ENCODE measurements at places on chromosomes 5 and 9.

DNA sequence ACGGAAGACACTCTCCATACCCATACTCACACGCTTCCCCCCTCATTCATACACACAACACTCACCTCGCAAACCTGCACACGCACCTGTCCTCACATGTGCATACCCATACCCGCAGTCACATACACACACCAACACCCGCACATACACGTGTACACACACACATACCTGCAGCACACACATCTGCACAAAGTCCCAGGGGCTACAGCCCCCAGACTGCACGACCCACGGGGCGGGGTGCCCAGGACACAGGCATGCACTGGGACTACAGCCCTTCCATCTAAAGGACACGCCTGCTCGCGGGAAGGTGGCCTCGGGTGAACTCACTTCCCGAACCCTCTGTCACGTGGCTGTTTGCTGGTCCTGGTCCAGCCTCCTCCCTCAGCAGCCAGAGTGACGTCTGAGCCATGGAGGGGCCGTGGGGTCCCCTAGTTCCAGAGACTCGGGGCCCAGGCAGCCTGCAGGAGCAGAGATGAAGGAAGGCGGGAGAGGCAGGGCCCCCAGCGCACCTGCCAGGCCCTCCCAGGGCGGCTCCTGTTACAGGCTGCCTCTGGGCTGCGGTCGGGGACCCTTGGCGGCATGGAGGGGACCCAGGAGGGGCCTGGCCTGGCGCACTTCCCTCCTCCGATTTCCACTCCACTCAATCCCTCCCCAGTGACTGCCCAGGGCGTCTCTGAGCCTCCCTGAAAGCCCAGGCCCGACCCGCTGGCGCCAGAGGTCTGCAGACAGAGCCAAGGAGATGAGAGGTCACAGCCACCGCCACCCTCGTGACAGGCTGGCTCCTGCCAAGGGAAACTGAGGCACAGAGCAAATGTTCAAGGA lies 8.1 kb downstream of the SLC12A7 start:
- DNase-seq: peak; percentile 40

- DNase-seq: peak; percentile 2
These were observed 682 bp upstream of the SPTAN1 start for GRCh38 chr9:128551657-128552152.

DNA sequence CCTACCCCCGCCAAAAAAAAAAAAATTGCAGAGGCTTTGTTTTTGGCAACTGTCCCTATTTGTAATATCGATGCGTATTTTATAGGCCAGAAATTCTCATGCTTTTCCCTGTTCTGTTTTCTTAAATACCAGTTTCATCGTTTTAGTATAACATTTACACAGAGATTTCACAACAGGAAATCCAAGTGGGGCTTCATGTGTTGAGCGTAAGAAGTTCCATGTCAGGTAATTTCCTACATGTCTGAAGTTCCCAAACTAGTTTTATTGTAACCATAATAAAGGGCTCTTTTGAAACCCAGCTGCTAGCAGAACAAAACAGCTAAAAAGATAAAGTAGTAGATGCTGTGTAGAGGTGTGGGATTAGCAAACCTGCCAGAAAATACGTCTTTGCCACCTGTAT lies 4.2 kb downstream of the SMC5 start:
- no peak for DNase-seq

DNA sequence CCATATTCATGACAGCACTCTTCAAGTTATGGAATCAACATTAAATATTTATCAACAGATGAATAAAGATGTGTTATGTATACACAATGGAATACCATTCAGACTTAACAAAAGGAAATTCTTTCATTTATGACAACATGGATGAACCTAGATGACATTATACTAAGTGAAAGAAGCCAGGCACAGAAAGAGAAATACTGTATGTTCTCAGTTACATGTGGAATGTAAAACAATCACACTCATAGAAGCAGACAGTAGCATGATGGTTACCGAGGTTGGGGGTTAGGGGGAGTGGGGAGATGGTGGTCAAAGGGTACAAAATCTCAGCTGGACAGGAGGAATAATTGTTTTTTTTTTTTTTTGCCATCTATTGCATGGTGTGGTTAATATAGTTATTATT lies 431.9 kb downstream of the DMAC1 start:
- no peak for DNase-seq

GRCh38 chr5:168328814-168329213 lies 37.4 kb downstream of the WWC1 start:
- peak; percentile 66 for DNase-seq

GRCh38 chr9:3980771-3981170 lies 319.1 kb downstream of the GLIS3 start:
- DNase-seq: peak; percentile 66

DNA sequence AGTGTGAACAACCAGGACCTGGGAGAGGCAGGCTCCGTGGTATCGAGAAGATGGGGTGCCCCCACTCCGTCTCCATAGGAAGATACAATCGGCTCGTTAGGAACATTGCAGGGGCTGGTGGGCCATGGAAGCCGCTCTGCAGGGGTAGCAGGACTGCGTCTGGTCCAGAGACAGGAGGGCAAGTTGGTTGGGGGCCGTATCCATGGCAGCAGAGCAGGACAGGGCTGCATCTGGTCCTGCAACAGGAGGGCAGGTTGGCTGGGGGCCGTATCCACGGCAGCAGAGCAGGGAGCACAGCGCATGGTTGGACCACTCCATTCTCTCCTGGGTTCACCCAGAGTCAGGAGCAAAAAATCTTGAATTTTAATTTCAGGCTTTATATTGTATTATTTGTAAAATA lies 98.2 kb downstream of the ANKRD33B start:
- no peak for DNase-seq

GRCh38 chr5:16864631-16865131 lies 71.4 kb downstream of the MYO10 start:
- no peak for DNase-seq

DNA sequence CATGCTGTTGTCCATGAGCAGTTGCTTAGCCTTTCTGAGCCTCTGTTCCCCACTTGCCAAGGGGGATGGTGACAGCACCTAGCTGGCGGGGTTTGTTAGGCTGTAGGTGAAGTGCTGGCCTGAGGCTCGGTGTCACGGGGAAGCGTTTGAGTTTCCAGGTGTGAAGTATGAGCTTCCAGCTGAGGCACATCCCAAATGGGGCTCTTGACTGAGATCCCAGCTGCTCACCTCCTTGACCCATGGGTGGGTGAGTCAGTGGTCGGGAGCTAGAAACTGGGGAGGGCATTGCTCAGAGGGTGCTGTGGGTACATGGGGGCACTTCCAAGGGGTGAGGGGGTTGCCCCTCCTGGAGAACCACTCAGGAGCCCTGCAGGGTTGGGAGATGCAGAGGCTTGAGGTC lies 26.4 kb upstream of the RNF130 start:
- no peak for DNase-seq

- no peak for DNase-seq
These were observed 18.7 kb upstream of the PIK3R1 start for GRCh38 chr5:68196876-68197275.

DNA sequence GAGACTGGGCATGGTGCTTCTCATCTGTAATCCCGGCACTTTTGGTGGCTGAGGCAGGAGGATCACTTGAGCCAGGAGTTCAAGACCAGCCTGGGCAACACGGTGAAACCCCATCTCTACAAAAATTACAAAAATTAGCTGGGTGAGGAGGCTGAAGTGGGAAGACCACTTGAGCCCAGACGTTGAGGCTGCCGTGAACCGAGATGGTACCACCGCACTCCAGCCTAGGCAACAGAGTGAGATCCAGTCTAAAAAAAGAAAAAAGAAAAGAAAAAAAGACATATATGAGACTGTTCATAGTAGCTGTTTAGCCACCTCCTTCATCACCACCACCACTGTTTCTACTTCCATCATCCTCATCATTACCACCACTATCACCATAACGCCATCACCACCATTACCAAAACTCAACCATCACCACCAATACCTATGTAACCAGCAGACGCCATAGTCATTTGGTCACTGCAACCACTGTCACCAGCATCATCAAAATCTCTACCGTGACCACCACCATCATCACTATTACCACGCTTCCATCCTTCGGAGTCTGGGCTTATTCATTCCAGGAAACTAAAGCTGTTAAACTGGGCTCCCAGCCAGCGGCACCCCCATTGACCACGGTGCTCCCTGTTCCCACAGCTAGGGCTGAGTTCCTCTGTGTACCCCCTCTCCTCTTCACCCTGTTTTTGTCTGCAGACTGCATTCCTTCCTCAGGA lies 8.4 kb upstream of the KIF12 start:
- DNase-seq: no peak

- DNase-seq: no peak
These were observed 37.2 kb downstream of the TRIM36 start for GRCh38 chr5:115132465-115132864.

- DNase-seq: no peak
These were observed 149.7 kb upstream of the ADAMTS16 start for GRCh38 chr5:4990462-4990861.

- DNase-seq: no peak
These were observed 73.3 kb downstream of the SLCO4C1 start for GRCh38 chr5:102222772-102223171.

DNA sequence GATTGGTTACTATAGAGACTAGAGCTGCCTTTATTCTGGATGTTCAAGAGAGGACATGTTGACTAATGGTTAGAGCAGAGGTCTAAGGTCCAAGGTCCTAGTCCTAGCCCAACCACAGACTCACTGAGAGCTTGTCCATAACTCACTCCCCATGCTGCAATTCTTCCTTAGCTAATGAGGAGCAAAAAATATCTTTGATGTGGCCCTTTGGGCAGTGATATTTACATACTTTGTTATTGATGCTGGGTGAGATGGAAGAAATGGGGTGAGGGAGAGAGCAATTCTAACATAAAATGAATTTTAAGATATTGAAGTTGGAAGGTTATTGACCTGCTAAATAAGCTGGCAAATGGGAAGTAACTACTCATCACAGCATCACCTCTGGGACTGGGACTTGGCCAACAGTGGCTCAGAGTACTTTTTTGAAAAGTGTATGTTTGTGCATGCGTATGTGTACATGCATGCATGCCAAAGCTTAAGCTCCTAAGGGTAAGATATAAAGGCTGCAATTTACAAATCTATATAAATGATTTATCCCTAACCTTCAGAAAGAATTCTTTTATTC lies 58.0 kb upstream of the ANKRD55 start:
- DNase-seq: no peak

DNA sequence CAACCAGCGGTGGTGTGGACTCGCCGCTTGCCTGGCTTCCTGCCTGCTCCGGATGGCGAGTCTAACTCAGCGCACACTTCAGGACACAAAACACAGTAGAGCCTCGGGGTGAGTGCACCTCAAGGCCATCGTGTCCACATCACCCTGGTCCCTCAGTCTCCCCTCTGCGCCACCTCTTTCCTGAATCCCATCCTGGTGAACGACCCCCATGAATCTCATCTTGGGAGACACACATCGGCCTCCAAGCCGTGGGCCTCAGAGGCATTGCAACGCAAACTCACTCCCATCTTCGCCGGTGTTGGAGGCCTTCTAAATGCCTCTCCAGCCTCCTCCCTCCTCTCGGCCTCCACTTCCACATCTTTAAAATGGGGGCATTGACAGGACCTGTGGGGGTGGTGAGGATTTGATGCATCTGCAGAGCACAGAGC lies 124.3 kb downstream of the COL23A1 start:
- no peak for DNase-seq

GRCh38 chr5:124659798-124660197 lies 86.6 kb downstream of the ZNF608 start:
- DNase-seq: peak; percentile 59

- DNase-seq: peak; percentile 90
These were observed 8.8 kb upstream of the TENT4A start for GRCh38 chr5:6704361-6704851.

DNA sequence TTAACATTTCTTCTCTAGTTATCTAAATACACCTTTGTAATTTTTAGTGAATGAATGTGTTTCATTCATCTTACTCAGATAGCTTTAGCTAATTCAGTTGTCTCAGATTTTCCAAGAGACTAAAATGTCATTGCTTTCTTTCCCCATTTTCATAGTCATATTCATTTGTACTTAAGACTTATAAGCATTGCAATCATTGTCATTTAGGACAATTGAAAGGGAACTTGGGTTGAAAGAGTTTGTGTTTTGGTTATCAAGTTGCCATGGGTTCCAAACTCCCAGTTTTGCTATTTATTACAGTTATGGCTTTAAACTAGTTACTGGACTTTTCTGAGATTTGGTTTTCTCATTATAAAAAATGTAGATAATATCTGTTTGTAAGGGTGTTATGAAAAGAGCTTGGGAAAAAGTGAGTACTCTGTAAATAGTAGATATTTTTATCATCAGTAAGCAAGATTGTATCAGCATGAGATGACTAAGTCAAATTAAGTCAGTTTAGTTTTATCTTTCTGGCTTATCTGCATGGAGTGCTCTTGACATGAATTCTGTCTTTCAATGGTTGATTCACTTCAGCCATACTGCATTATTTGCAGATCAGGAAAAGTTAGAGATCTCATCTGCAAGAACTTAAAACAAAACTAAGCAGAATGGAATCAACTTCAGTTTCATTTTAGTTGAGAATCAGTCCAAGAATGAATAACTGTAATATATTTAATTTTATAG lies 107.5 kb downstream of the PBX3 start:
- DNase-seq: no peak

DNA sequence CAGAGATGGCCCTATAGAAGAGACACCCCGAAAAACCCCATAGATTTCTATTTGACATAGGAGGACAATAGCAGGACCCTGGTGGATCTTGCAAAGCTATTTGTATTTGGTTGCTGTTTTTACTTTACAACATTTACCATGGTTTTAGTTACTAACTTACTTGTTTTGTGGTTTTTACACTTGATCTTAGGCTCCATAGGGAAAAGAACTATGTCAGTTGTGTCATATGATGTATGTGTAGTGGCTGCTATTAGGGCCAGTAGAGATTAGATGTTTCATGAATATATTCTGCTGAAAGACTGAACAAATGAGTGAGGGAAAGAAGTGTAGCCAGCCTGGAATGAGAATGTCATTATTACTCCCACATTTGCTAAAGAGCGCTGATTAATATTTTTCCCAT lies 388.1 kb downstream of the SEMA5A start:
- DNase-seq: no peak

- DNase-seq: no peak
These were observed 35.2 kb downstream of the OR1J1 start for GRCh38 chr9:122442568-122442967.

DNA sequence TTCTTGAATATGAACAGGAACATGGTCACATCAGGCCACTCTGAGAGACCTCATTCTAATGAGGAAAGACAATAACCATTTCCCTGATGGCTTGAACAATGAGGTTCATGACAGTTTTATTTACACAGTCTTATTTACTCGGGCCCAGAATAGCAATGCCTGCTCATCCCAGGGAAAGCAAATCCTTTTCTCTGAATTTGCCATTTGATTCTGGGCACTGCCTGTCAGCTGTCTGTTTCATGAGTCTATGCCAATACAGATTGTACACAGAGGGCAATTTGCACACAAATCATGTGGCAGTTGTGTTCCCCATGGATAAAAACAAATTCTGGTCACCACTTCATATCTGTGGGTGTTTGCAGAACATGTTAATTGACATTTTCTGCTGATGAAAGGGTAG lies 492.5 kb downstream of the ACTL7B start:
- DNase-seq: no peak

DNA sequence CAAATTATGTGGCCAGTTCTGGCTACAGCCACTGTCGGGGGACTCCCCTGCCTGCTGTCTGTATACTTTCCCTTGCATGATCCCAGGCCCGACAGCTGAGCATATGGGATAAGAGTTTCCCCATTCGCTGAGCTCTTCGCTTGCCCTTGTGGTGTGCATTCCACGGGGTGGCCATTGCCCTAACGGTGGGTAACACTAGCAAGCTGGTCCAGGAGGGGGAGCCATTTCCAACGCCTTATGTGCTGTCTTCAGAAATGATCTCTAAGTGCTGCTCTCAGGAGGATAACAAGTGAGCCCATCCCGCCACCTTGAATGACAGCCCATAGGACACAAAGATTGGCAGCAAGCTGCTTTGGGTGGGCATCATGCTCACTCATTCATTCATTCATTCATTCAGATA lies 190.9 kb downstream of the FSTL4 start:
- peak; percentile 15 for DNase-seq

Data from kidney tubule cell (primary cell).